Activated CD4-positive, alpha-beta memory T cell treated with anti-CD3 and anti-CD28 coated beads for 36 hours (primary cell): ENCODE measurements at places on chromosomes 1 and 21. TPM values are rescaled to one million over a fixed set of nuclear protein-coding genes. Genes with fewer than 3 reads are reported as not detected.

KRTAP7-1 gene
- not detected for total RNA-seq

OR2L13 gene
- total RNA-seq, result not detected

SERTAD4 gene
- total RNA-seq, result not detected

FAM151A gene
- total RNA-seq, result not detected

HSPG2 gene
- total RNA-seq, result 3.7 TPM

DNA sequence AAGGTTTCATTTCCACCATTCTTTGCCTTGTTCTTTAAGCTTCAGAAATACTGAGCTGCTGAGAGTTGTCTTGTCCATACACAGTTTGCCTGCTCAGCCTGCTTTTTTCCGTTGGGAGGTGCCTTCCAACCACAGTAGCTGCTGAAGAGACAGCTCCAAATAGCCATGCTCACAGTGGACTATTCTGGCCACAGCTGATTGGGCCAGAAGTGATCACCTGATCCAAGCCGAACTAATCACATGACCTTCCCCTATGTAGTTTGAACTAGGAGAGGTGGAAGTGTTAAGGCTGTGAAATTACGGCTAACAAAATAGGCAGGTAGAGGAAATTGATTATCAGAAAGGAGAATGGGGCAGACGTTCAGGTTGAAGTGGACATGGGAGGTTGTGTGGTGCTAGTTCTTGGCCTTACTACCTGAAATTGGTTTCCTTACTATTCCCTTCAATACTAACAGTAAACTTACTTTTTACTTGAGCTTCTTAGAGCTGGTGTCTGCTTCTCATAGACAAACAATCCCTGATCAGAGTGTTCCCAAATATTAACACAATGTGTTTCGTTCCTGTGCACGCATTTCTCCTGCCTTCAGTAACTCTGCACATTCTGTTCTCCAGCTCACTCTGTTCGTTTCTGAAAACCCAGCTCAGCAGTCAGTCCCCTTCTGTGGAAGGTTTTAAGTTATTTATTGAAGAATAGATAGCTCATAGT is 136.1 kb downstream of the RWDD3 start:
- DNase-seq, result no peak

- DNase-seq, result no peak
Observed at GRCh38 chr21:16154951-16155635, 425.3 kb downstream of the USP25 start.

GRCh38 chr1:38991638-38992411 is 749 bp downstream of the AKIRIN1 start:
- no peak for DNase-seq

DNA sequence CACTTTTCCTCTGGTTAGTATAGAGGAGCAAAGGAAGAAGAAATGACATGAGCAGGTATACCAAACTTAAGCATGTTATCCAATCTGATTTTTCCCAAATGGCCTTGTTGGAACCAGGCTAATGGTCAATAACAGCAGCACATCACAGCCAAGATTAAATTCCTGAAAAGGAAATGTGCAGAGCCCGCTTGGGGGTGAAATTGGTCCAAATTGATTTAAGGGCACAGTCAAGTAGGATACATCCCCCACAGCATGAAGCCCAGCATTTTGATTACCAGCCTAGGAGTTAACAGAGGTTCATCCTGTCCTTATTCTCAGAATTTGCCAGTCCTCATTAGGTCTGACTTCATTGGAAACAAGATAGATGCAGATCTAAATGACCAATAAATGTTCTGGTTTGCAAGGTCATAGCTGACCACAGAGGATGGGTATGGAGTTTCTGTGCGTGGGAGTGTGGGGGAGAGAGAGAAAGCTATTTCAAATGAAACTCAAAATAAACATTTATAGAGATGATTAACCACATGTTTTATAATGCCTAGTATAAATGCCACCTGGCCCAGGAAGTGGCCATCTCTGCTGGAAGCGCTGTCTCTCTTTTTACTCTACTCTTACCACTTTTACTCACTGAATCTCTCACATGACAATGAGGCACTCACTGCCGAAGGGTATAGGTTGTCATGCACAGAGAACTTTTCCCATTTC is 38.7 kb downstream of the RGS5 start:
- no peak for DNase-seq

DNA sequence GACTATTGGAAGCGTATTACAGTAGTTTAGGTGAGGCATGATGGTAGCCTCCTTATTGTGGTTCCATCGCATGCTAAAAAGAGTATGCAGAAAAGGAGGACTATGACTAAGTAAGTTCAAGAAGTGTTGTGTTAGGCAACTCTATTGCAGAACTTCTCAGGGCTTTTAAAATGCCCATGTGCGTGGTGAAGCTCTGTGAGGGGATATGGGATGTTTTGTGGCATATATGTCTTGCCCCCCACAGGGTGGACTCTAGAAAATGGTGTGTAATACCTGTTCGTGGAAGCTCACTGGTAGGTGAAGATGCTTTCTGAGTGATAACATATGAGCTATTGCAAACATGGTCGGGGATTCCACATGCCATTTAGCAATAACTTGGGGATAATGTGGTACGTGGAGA is 31.7 kb downstream of the MAN1A2 start:
- no peak for DNase-seq
